ENCODE measurements at places on chromosomes 2 and 18. TPM values are rescaled to one million over a fixed set of nuclear protein-coding genes. Genes with fewer than 3 reads are reported as not detected.

NAT8 gene
- not detected for polyA plus RNA-seq

CCDC93 gene
- 5.8 TPM for polyA plus RNA-seq

CTNNA2 gene
- not detected for polyA plus RNA-seq

IL36B gene
- polyA plus RNA-seq: not detected

MARCHF4 gene
- 0.01 TPM for polyA plus RNA-seq

GALNT5 gene
- polyA plus RNA-seq: not detected

GRCh38 chr2:45780541-45781463 lies 129.3 kb downstream of the PRKCE start:
- DNase-seq: no peak
- no peaks in the 10 kb centered on the region for H3K36me3 ChIP-seq
- peak overlapping the region; percentile 68 for H3K27ac ChIP-seq
- no peaks in the 10 kb centered on the region for H3K27me3 ChIP-seq
- no peak overlapping the region for H3K4me3 ChIP-seq

- H3K4me1 ChIP-seq: peaks cover 17% of the 10 kb centered on the region
- peaks cover 2% of the 10 kb centered on the region for H3K27me3 ChIP-seq
- no peak overlapping the region for H3K27ac ChIP-seq
- H3K4me3 ChIP-seq: no peak overlapping the region
- no peaks in the 10 kb centered on the region for H3K36me3 ChIP-seq
Observed at GRCh38 chr2:230246206-230246605, 20.7 kb downstream of the SP140 start.

DNA sequence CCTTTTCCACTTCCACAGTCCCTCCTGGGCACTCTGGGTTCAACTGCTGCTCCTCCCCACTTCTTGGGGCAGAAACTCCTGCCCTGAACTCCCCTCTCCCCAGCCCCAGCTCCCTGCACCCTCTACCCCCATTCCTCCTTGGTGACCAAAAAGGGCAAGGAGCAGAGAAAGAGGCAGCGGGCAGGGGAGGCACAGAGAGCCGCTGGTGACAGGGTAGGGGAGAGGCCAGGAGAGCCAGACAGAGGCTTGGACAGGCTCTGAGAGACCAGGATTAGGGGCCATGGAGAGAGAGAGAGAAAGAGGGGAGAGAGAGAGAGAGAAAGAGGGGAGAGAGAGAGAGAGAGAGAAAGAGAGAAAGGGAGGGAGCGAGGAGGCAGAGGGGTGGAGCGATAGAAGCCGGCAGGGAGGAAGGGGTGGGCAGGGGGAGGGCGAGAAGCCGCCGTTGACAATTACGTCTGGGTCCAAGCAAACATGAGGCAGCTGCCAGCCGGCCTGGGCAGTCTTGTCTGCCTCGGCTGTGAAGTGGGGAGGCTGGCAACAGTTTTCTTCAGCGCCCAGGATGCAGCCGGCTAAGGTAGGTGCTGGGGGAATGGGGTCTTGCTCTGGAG lies at the start of gene KCNIP3:
Gene KCNIP3 (plus strand): TSS at position 468 of the 608 bp plus-strand sequence. CDS start 92 bp downstream, at position 560.
- H3K27me3 ChIP-seq: no peaks in the 10 kb centered on the region
- H3K4me1 ChIP-seq: no peaks in the 10 kb centered on the region
- no peak within 1 kb of the TSS for H3K4me3 ChIP-seq

GRCh38 chr18:12679183-12679786 lies 21.4 kb upstream of the SPIRE1 start:
- DNase-seq: peak; percentile 9
- peak overlapping the region; percentile 78 for H3K27ac ChIP-seq
- peaks cover 7% of the 10 kb centered on the region for H3K4me1 ChIP-seq
- H3K36me3 ChIP-seq: peaks cover 19% of the 10 kb centered on the region
- peak overlapping the region; percentile 69 for H3K4me3 ChIP-seq

DNA sequence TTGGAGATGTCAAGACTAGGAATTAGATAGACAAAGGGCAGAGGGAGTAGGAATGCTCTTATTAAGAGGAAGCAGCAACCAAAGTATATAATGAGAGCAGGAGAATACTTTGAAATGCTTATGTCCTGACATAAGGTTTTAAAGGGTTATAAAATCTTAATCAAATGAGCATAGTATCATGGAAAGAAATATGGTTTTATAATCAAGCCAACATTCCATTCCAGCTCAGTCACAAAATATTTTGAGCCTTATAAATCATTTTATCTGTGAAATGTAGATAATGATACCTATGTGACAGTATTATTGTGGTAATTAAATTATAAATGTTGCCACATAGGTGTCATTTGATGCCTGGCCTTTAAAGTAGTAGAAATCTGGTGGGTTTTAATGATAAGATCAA lies 17.6 kb downstream of the VSNL1 start:
- no peak for DNase-seq
- H3K36me3 ChIP-seq: no peaks in the 10 kb centered on the region
- H3K4me1 ChIP-seq: no peaks in the 10 kb centered on the region
- no peaks in the 10 kb centered on the region for H3K27me3 ChIP-seq
- H3K27ac ChIP-seq: no peak overlapping the region

GRCh38 chr2:12284037-12284436 lies 432.7 kb upstream of the TRIB2 start:
- DNase-seq: no peak
- no peak overlapping the region for H3K27ac ChIP-seq
- H3K36me3 ChIP-seq: no peaks in the 10 kb centered on the region
- H3K4me1 ChIP-seq: no peaks in the 10 kb centered on the region
- no peak overlapping the region for H3K4me3 ChIP-seq

GRCh38 chr2:226716126-226716525 lies 83.5 kb downstream of the IRS1 start:
- H3K4me1 ChIP-seq: no peaks in the 10 kb centered on the region
- no peak overlapping the region for H3K4me3 ChIP-seq
- no peaks in the 10 kb centered on the region for H3K27me3 ChIP-seq

DNA sequence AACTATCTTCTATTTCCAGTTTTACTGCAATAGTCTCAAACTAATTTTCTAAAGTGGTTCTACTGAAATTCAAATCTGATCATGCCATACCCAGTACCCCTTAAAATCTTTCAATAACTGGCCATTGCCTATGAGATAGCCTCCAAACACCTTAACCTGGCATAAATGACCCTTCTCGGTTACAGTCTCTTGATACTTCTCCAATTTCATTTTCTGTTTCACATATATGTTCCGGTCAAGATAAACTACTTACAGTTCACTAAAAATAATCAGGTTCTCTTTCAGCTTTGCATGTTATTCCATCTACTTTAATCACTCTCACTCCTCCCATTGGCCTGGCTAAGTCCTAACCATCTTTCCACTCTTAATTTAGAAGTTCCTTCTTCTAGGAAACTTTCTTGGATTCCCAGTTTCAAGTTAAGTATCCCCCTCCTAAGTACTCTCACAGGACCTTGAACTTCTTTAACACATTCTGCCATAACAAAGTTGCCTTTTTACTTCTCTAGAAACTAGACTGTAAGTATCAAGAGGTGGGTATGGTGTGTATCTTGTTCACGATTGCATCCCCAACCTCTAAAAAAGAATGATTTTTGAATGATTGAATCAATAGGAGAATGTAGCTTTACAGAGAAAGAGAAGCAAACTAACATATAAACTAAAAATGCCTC lies 110.2 kb upstream of the RBBP8 start:
- H3K27me3 ChIP-seq: no peaks in the 10 kb centered on the region
- no peaks in the 10 kb centered on the region for H3K4me1 ChIP-seq
- no peak overlapping the region for H3K4me3 ChIP-seq
- no peaks in the 10 kb centered on the region for H3K36me3 ChIP-seq
- H3K27ac ChIP-seq: no peak overlapping the region
- DNase-seq: no peak

GRCh38 chr2:168565112-168565511 lies 109.0 kb downstream of the CERS6 start:
- H3K27me3 ChIP-seq: no peaks in the 10 kb centered on the region
- H3K27ac ChIP-seq: no peak overlapping the region
- no peak overlapping the region for H3K4me3 ChIP-seq
- H3K36me3 ChIP-seq: peaks cover 19% of the 10 kb centered on the region
- no peak for DNase-seq
- H3K4me1 ChIP-seq: peaks cover 6% of the 10 kb centered on the region

DNA sequence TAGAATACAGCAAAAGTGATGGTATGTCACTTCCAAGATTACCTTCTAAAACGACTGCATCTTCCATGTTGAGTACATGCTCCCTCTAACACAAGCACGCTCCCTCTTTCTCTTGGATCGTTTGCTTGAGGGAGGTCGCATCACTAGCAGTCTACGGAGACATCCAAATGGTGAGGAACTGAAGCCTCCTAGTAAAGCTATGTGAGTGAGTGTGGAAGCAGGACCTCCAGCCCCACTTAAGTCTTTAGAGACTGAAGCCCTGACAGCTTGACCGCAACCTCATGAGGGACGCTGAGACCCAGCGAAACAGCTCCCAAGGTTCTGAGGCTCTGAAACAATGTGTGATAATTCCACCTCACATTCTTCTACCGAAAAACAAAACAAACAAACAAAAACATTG lies 486.7 kb upstream of the GCFC2 start:
- H3K4me1 ChIP-seq: no peaks in the 10 kb centered on the region
- no peaks in the 10 kb centered on the region for H3K36me3 ChIP-seq
- no peaks in the 10 kb centered on the region for H3K27me3 ChIP-seq
- H3K4me3 ChIP-seq: no peak overlapping the region
- DNase-seq: no peak
- no peak overlapping the region for H3K27ac ChIP-seq

GRCh38 chr2:5482929-5483331 lies 209.3 kb upstream of the SOX11 start:
- H3K27ac ChIP-seq: no peak overlapping the region
- H3K4me3 ChIP-seq: no peak overlapping the region
- no peaks in the 10 kb centered on the region for H3K27me3 ChIP-seq

DNA sequence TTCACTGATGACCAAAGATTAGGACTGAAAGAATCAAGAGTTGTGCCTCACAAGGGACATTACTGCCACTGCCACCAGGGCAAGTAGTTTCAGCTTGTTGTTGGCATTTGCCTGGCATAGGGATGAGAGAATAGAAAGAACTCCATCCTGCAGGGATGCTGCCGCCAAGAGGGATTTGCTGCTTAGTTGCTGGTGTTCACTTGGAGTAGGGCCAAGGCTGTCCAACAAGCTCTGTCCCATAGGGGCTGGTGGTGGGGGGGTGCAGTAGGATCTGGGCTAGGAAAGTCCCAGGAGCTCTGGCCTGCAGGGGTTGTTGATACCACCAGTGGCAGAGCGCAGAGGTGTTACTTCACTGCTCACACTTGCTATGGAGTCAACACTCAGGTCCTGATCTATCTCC lies 84.9 kb upstream of the MGAT4A start:
- no peaks in the 10 kb centered on the region for H3K36me3 ChIP-seq
- no peak for DNase-seq

- peak overlapping the region; percentile 93 for H3K27ac ChIP-seq
- H3K27me3 ChIP-seq: no peaks in the 10 kb centered on the region
- peaks cover 94% of the 10 kb centered on the region for H3K4me1 ChIP-seq
- peak overlapping the region; percentile 49 for H3K4me3 ChIP-seq
- peak; percentile 84 for DNase-seq
Observed at GRCh38 chr2:218259099-218259961, 1.5 kb upstream of the GPBAR1 start.

DNA sequence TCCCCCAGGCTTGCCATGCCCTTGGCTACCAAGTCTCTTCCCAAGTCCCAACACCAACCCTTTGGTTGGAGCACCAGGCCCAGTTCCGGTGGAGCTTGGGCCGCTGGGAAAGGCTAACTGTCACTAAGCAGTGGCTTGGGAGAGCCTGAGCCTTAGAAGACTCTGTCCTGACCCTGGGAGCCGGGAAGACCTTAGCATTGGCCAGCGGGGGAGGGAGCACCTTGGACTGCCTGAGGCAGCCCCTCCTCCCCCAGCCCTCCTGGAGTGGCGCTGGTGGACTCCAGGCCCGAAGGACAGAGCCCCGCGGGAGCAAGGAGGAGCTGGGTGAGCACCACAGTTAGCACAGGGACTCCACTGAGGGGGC lies 62.5 kb upstream of the POMC start:
- no peaks in the 10 kb centered on the region for H3K27me3 ChIP-seq
- H3K4me3 ChIP-seq: no peak overlapping the region
- DNase-seq: no peak
- H3K4me1 ChIP-seq: no peaks in the 10 kb centered on the region
- H3K36me3 ChIP-seq: peaks cover 48% of the 10 kb centered on the region

DNA sequence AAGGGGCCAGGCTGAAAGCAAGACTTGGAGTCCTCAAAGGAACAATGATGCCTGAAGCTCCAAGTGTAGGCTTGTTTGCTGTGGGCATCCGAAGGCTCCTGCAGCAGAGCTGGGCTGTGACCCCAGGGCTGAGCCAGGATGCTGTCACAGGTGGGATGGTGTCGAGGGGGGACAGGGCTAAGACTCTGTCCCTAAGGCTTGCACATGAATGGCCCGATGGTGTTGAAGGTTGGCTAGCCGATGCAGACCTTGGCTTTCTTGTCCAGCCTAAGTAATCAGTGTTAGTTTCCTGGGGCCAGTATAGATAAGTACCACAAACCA lies 251.0 kb downstream of the NDUFA10 start:
- no peak for DNase-seq
- H3K27ac ChIP-seq: no peak overlapping the region
- no peaks in the 10 kb centered on the region for H3K4me1 ChIP-seq
- no peaks in the 10 kb centered on the region for H3K27me3 ChIP-seq
- no peak overlapping the region for H3K4me3 ChIP-seq

DNA sequence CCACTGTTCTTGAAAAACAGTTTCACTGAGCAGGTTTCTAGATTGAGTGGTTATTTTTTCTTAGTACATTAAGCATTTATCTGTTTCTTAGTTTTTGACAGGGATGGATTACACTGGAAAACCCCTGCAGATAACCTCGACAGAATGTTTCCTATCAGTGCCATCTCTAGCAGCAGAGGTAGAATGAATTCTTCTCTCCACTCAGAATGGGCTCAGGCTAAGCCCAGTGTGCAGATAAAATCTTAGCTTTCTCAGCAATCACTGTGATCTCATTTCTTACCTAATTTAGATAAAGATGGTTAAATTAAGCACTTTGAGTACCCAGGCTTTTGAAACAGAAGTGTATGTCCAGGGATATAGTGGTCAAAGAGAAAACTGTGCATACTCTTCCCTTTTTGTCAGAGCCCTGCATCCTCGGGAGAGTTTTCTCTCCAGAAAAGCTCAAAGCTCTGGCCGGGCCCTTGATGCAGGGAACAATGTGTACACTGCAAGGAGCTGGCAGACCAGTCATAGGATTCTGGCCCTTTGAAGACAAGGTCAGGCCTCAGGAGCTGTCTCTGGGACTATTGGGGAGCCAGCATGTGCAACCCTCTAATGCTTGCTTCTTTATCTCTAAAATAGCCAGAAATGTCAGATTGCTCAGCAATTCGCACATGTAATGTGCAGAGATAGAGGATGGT lies 10.6 kb upstream of the AKAIN1 start:
- DNase-seq: no peak
- no peaks in the 10 kb centered on the region for H3K36me3 ChIP-seq
- no peak overlapping the region for H3K27ac ChIP-seq
- no peaks in the 10 kb centered on the region for H3K4me1 ChIP-seq
- peaks cover 2% of the 10 kb centered on the region for H3K27me3 ChIP-seq

- H3K4me3 ChIP-seq: no peak overlapping the region
- H3K36me3 ChIP-seq: no peaks in the 10 kb centered on the region
- H3K4me1 ChIP-seq: no peaks in the 10 kb centered on the region
- DNase-seq: no peak
Observed at GRCh38 chr2:83949361-83949760, 509.7 kb downstream of the SUCLG1 start.
